G401 (cell line): ENCODE measurements at places on chromosomes 16 and 17.

DNA sequence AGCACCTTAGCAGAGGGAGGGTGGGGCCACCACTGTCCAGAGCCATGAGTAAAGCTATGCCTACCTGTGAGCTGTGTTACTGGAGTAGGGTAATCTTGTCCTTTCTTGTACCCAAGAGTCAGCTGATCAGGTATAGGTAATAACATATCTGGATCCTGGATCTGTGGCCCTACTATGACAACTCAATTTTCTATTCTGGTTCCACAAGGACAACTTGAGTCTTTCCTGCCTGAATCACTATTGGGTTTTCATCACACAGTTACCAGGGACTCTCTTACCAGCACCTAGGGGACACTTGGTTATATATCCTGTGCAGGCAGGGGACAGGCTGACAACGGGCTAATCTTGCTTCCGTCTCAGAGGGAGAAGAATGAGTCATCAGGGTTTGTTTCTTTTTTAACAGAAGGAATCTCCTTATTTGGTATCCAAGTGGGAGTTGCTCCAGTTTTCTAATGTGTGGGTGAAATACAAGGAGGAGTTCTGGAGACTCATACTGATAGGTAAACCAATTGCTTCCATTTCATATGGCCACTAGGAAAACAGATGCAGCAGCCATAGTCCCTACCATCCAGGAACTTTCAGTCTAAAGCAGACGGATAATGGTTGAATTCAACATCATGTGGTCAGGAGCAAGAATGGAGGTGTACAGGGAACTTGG lies 6.8 kb downstream of the ZNF267 start:
- peak; percentile 43 for DNase-seq

DNA sequence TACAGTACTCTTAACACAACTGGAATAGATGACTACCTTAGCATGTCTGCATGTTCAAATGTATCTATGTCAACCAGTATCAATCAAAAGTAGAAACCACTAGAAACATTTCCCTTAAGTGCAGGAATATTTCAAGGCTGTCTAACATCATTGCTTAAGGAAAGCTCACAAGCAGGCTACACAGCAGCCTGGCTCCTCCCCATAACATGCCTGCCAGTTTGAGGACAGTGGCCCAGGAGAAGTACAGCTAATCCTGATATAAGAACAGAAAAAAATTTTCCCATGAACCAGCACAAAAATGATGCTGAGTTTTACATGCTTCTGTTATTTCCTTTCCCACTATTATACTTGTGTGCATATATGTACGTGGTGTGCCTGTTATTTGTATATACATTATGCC lies 175.1 kb downstream of the MYO1D start:
- DNase-seq, result no peak

GRCh38 chr16:50644729-50645128 lies 36.4 kb downstream of the SNX20 start:
- DNase-seq, result peak; percentile 29

DNA sequence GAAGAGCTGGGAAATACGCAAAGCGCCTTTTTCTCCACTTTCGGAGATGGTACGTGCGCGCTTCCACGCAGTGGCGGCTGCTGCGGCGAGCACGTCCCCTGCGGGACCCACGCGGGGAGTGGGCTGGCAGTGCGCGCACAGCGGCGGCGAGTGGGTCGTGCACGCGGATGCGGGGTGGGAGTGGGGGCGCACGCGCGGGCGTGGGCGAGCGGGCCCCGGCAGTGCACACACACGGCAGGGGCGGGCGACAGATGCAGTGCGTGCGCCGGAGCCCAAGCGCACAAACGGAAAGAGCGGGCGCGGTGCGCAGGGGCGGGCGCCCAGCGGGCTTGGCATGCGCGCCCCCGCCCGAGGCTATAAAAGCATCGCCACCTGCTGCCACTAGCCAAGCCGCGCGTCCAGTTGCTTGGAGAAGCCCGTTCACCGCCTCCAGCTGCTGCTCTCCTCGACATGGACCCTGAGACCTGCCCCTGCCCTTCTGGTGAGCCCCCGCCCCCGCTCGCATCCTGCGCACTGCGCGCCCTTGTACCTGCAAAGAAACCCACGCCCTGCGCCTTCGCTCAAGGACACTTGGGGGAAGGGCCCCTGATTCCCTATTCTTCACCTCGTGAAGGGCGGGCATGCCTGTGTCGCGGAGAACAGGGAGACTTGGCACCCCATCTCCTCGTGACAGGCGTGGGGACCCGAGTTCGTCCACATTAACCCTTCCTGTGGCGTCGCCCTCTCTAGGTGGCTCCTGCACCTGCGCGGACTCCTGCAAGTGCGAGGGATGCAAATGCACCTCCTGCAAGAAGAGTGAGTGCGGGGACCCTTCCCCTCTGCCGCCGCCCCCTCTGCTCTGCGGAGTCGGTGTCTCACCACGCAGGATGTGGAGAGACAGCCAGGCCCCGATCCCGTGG lies at the start of gene MT3:
MT3 (plus strand) TSS at position 388 of the 899 bp plus-strand sequence; CDS start at position 451, 63 bp downstream.
- DNase-seq, result peak; percentile 80

GRCh38 chr16:23842137-23842600 lies 6.4 kb downstream of the PRKCB start:
- DNase-seq, result no peak

- no peak for DNase-seq
Observed at GRCh38 chr17:71902894-71903506, 217.8 kb upstream of the SOX9 start.

GRCh38 chr16:47475786-47476185 lies 14.7 kb downstream of the PHKB start:
- DNase-seq, result no peak

GRCh38 chr16:10385725-10386516 lies at the start of gene ATF7IP2:
TSS of gene ATF7IP2 (plus strand) at chr16:10386061. CDS start at chr16:10430621, 44,560 bp downstream.
- peak; percentile 87 for DNase-seq

- DNase-seq, result no peak
Observed at GRCh38 chr16:583815-584591, 5.9 kb upstream of the RAB40C start.

DNA sequence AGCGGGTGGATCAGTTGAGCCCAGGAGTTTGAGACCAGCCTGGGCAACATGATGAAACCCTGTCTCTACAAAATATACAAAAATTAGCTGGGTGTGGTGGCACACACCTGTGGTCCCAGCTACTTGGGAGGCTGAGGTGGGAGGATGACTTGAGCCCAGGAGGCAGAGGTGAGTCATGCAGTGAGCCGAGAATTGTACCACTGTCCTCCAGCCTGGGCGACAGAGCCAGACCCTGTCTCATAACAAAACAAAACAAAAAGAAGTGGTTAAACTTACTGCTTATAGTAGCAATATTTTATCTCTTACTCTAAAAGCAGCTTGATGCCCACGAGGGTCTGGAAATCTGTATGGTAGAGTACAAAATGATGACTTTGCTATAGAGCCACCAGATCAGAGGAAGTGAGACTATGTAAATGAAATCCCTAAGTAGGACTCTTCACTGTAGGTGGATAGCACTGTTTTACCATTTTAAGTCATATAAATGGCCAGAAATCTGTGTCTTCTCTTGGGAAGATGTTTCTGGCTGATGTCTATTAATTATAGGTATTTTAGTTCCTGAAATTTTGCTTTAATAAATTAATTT lies 60.4 kb upstream of the MRC2 start:
- no peak for DNase-seq

DNA sequence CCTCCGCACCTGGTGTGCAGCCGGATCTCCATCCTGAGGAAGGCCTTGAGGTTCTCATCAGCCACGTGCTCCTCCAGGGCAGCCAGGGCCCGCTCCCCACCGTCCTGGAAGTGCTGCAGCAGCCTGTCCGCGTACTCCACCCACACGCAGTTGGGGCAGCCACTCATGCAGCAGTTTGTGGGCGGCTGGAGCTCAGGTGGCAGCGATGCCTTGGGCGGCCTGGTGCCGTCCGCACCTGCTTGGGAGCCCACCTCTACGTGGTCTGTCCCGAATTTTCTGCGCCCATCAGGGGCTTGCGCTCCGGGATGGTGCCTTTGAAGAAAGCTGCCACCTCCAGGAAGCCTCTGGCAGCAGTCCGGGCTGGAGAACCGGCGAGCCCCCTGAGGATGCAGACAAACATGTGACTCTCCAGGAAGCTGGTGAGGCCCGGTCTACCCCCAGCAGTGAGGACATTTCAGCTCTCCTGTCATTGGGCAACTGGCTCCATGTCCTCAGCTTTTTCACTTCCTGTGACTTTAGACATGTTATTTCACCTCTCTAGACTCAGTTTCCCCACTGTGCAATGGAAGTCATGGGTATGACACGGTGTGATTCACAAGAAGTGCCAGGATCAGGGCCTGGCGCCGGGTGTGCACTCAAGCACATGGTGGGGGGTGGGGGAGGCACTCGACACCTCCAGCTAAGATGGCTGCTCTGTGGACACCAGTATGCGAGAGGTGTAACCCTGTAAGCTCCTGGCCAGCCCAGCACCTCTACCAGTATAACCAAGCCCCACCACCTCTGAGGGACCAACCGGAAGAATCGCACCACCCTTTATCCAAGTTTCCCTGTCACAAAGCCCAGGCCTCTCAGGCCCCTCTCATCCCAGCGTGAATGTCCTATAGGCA lies 957 bp downstream of the OXLD1 start:
- peak; percentile 17 for DNase-seq

DNA sequence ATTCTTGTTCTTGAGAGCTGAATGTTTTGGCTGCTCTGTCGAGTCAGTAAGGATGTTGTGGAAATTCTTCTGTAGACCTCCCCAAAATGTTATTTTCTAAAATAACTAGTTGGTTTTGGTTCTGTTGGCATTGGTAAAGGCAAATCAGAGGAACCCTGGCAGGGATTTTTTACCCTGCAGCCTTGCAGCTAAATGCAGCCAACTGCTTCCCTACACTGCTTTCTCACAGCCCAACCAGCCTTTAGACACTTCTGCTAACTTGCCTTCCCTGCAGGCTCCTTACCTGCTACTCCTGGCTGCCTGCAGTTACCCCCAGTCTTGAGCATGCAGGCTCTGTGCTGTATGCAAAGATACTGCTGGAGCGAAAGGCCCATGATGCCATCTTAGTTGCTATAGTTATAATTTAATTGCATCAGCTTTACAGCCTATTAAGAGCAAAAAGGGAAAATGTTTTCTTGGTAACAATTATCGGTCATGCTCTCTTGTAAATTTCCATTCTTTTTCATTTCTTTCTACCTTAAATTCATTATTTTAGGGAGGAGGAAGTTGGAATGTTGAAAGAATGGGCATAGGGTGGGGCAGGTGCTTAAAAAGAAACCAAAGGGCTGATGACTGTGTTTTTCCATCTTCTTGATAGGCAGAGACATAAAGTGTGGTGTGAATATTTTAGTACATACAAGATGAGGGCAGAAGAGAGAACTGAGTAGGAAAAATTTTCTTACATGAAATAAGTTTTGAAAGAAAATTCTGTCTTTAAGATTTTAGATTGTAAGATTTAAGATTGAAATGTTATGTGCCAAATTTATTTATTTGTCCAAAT lies 20.0 kb downstream of the NUP93 start:
- DNase-seq, result no peak

- no peak for DNase-seq
Observed at GRCh38 chr16:57537581-57538234, 1.3 kb upstream of the CCDC102A start.

- DNase-seq, result no peak
Observed at GRCh38 chr17:69058165-69058564, 2.6 kb downstream of the ABCA9 start.

DNA sequence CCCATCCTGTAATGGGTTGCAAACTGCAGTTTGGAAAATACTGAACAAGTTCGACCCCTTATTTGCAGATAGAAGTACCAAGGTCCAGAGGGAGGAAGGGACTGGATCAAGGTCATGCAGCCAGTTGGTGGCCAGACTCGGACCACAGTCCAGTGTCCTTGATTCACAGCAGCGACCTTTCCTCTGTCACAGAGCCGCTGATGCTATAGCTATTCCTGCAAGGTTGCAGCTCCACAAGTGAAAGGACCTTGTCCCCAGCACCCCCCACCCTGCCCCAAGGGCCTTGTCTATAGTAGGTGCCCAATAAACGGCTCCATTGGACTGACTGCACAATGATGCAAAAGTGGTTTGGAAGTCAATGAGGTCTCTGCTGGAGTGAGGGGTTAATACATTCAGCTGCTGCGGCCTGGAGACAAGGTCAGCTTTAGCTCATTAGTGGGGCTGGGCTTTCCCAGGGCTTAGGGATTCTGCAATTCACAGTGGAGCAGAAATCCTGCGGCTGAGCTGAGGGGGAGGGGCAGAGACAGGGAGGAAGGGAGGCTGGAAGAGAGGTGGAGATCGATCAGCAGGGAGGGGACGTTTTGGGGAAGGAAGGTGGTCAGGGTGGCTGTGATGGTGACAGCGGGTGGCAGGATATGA lies 13.4 kb upstream of the CRHR1 start:
- DNase-seq, result no peak

DNA sequence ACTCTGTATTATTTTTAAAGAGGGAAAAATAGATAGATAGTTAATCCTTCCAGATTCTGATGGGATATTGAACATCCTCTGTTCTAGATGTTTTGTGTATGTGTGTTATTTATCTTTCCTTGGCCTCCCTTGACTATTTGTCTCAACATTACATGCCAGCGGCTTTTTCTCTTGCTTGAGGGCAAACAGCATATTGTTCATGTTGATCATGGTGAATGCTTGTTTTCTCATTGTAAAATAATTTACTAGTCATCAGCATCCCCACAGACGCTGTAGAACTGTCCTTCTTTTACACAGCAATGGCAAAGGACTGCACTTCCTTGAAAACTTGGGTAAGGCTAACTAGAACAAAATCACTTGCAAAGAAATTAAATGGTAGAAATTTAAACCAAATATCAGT lies 1376.4 kb upstream of the GOT2 start:
- DNase-seq, result no peak

DNA sequence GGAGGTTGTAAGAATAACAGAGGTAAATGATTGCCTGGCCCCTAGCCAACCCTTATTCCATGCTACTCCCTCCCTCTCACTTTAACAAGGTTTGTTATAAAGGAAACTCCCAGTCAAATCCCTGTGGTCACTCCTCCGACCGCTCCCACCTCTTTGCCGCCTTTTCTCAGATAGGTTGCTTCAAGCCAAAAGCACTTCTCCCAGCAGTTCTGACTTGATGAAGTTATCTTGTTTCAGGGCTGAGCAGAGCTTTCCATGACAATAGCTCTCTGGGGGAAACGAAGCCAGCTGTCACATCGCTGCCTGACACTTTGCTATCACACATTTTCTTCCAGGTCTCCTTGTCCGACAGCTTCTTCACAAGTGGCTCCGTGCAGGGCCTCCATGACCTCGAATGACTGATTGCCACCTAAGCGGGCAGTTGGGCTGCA lies 278.6 kb downstream of the HAPSTR1 start:
- no peak for DNase-seq

GRCh38 chr16:88617268-88618031 lies 20.9 kb upstream of the IL17C start:
- no peak for DNase-seq

DNA sequence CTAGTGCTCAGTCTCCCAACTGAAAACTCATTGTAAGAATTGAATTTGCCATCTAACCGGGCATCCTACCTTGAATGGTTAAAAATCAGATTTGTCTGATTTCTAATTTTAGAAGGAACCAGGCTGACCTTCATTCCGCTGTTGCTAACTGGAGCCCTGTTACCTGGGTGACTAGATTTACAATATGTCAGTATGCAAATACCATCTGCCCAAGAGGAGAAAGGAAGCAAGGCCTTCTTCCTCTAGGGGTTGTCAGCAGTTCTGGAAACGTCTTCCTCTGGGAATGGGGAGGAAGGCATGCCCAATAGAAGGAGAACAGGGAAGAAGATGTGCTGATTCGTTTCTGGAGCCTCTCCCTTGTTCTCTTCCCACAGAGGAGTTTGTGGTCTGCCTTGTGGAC lies 137.9 kb downstream of the PITPNC1 start:
- DNase-seq, result peak; percentile 91

GRCh38 chr16:17109413-17109812 lies 361.3 kb downstream of the XYLT1 start:
- DNase-seq, result no peak
